ENCODE measurements at places on chromosomes 2 and 18.

GRCh38 chr2:241315879-241316631, at the start of gene SEPTIN2:
Gene SEPTIN2, plus strand, starts transcription at chr2:241315925. Its CDS starts 8,308 bp downstream, at chr2:241324233.
- no peak for DNase-seq

GRCh38 chr18:28635530-28635929, 458.6 kb upstream of the CDH2 start:
- no peak for DNase-seq

- peak; percentile 33 for DNase-seq
Observed at GRCh38 chr2:166067229-166067628, 60.6 kb downstream of the SCN1A start.

DNA sequence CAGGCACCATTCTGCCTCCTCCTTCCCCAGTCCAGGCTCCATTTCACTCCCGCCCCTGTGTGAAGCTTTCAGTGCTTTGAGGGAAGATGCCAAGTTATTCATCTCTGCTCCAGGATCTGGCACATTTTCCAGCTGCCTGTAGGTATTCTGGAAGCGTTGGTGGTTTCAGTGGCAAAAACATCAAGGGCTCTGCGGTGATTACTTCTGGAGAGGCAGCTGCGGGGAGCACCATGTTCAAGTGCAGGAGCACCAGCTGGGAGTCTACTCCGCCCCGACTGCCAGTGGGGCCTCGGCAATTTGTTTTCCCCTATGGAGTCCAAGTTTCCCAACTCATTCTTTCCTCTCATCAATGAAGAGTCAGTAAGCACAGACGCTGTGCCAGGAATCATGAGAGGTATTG, 211.7 kb downstream of the CLIP4 start:
- no peak for DNase-seq

GRCh38 chr2:27771202-27771547, 344 bp upstream of the MRPL33 start:
- DNase-seq, result no peak

DNA sequence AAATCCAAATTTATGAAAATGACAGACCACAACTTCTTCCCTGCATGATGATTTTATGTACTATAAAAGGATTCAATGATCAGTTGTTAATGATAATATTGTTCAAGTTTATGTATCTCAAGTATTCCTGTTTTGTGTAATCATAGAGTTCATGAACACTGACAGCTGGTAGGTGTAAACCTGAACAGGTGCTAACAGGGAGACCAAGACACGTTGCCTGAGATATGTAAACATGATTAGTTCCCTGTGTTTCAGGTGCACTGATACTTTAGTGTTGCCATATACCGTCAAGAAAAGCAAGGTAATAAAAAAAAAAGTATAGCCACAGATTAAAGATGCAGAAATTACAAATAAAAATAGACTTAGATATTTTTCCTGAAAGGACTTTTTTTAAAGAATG, 131.8 kb downstream of the BAZ2B start:
- DNase-seq, result no peak

DNA sequence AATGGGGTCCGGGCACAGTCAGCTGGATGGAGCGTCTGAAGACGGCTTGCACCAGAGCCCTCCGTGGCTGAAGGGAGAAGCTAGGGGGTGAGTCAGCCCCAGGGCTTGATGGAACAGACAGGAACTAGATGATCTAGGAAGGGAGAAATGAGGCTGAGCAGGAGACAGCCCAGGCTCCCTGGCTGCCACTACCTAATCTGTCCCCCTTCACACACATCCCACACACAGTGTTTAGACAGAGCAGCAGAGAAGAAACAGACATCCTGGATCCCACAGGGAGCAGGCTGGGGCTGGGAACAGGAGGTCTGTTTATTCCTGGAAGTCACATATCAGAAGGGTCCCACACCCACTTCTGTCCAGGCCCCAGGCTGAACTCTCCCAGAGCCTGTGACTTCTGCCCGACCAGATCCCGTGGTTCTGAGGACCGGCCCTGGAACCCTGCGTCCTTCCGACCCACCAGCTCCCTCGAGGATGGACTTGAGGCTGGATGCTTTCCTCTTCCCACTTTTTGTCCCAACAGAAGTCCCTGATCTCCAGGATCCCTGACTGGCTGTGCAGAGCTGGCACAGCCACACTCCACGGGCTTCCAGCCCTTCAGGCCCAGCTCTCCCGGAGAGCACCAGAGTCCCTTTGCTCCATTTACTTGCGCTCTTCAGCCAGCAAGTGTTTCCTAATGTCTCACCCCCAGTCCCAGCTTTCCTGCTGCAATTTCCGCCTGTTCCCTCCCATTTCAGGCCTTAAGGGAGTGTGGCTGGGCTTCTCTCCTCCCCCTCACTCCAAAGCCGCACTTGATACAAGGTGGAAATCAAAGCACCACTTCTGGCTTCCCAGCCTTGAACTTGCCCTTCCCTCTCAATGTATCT, 1.5 kb upstream of the GPBAR1 start:
- DNase-seq, result peak; percentile 68

DNA sequence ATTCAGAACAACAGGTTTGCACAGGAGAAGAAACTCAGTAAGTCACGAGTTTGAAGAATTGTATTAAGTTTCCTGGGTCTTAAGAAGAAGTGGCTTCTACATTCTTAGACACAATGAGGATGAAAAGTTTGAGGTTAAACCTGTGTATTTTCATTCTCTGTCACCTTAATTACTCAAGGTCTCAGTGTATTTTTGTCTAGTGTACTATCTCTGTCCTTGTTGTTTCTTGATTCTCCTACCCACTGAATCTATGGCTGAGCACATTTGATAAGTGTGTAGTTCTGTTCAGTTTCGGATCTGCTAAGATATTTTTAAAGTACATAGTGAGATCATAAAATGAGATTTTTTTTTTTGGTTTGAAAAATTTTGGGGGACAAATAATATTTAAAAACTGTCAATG, 460.7 kb downstream of the NRXN1 start:
- no peak for DNase-seq
